ENCODE measurements at places on chromosomes 16 and 17.

DNA sequence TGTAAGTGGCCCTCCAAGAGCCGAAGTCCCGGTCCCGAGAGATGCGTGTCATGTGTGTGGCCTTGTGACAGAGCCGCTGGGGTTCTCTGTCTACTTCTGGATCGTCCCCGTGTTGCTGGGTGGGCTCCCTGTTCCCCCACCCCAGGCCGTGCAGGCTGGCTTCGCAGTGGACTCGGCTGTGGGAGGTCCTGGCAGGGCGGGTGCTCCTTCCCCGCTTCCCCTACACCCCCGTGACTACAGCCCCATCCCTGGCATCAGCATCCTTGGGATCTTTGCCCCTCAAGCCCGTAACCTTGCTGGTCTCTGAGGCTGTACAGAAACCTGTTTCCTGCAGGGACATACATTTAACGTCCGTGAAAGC, 136.3 kb downstream of the BANP start:
- DNase-seq: no peak

GRCh38 chr17:34447406-34447805, 84.4 kb upstream of the CCL1 start:
- no peak for DNase-seq

- DNase-seq: no peak
Observed at GRCh38 chr17:65799869-65800268, 238.4 kb upstream of the AXIN2 start.

GRCh38 chr17:71724339-71724738, 396.5 kb upstream of the SOX9 start:
- no peak for DNase-seq

DNA sequence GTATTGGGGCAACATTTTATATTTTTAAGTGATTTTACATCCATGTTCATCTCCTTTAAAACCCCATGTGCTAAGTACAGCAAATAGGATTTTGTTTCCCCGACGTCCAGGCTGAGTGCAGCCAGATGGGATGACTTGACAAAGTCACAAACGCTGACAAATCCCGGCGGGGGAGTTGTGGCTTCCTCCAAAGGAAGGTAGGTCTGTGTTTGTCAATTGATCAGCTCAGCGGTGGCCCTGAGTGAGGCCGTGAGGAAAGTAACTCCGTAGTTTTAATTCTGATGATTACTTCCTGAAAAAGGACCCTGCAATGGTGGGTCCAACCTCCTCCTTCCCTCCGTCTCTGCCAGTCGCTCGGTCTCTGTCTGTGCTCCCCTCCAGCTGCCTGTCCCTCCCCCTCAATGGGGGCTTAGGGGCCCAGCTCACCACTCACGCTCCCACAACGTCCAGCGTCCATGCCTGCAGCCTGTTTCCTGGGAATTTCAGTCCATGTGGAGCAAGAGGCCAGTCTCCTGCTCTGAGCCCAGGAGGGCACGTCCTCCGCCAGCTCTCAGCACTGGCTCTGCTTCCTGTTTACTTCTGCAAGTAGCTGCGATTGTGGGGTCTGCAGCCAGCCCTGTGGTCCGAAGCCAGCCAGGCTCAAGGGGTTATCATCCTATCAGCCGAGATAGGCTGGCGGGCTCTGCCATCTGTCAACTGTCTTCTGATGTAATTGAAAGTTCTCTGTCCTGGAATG, 209.4 kb upstream of the FOXF1 start:
- DNase-seq: no peak

GRCh38 chr17:29771546-29771945, 148.8 kb upstream of the CORO6 start:
- no peak for DNase-seq

- no peak for DNase-seq
Observed at GRCh38 chr17:1124896-1125787, 54.6 kb downstream of the ABR start.

- no peak for DNase-seq
Observed at GRCh38 chr17:77432742-77433141, 292.0 kb downstream of the SEC14L1 start.

DNA sequence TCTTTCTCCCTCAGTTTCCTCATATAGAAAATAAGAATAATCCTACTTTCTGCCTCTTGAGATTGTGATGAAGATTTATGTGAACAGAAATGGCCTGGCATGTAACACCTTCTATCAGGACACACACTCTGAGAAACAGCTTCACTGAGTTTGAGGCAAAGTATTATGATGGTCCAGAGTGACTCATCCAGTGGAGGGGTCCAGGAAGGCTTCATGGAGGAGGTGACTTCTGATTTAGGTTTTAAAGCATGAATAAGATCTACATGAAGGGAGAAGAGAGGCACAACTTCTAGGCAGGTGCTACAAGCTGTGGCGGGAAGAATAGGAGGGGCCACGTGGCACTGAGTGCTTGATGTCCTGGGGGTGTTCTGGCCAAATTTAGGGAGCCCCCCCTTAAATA, 124.4 kb upstream of the SDK2 start:
- no peak for DNase-seq

GRCh38 chr17:7707446-7707845, 2.4 kb downstream of the EFNB3 start:
- DNase-seq: no peak

DNA sequence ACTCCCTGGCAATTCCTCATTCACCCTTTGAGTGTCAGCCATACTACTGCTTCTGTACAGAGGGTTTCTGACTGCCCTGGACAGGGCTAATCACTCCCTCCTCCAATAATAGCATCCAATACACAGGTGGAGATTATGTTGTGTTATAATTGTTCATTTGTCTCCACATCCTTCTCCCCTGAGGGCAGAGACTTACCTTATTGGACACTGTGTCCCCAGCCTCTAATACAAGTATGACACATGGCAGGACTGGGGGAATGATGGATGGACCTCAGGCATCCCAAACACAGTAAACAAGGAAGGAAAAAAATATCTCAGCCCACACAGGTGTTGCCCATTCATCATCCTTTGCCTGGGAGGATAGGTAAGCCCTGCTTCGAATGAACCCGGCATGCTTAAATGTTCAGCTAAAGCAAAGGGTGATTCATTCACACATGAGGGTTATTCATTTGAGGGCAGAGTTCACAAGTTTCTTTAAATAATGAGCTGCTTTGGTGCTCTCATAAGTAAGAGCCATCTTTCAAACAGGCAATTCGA, 34.8 kb downstream of the MMD start:
- DNase-seq: no peak

DNA sequence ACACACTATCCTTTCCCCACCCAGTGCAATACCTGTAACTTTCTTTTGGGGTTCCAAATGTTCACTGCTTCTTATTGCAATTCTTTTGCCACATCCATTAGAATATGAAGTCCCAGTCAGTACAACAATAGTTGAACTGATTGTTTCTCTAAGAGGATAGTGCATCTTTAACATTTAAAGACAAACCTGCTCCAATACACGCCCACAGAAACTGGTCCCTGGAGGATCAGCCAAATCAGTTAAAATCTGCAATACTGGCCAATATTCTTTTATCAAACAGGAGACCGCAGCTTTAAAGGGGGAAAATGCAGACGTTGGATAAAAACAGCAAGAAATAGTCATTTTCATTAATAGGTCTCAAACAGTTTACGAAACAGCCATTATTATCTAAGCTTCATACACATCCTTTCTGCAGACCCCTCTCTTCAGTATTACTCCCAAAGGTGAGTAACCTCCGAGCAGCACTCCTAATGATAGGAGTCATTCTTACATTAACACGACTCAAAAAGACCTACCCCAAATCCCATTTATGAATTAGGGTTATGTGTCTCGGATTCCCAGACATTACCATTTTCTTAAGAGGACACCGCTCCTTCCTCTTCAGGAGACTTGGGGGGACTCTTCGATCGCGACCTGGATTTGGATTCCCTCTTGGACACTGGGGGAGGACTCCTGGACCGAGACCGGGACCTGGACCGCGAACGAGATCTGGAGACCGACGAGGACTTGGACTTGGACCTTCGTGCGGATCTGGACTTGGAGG, 1.4 kb downstream of the SRSF2 start:
- peak; percentile 92 for DNase-seq

- peak; percentile 94 for DNase-seq
Observed at GRCh38 chr17:78645421-78646295, 68.5 kb upstream of the DNAH17 start.

DNA sequence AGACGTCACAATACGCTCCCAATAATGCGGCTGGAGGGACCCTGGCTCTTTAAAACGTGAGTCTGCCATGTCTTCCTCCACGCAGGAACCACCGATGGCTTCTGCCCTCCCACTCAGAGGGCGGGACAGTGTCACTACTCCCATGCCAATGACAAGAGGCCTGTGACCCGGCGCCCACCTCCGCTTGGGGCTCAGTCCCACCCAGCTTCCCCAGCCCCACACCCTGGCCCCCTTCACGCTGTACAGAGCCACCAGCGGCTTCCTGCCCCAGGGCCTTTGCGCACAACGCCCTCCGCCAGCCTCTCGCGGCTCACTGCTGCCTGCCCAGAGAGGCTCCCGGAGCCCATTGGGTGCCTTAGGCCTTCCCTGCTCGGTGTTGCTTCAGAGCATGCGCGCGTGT, 29.5 kb upstream of the ZNF469 start:
- no peak for DNase-seq

DNA sequence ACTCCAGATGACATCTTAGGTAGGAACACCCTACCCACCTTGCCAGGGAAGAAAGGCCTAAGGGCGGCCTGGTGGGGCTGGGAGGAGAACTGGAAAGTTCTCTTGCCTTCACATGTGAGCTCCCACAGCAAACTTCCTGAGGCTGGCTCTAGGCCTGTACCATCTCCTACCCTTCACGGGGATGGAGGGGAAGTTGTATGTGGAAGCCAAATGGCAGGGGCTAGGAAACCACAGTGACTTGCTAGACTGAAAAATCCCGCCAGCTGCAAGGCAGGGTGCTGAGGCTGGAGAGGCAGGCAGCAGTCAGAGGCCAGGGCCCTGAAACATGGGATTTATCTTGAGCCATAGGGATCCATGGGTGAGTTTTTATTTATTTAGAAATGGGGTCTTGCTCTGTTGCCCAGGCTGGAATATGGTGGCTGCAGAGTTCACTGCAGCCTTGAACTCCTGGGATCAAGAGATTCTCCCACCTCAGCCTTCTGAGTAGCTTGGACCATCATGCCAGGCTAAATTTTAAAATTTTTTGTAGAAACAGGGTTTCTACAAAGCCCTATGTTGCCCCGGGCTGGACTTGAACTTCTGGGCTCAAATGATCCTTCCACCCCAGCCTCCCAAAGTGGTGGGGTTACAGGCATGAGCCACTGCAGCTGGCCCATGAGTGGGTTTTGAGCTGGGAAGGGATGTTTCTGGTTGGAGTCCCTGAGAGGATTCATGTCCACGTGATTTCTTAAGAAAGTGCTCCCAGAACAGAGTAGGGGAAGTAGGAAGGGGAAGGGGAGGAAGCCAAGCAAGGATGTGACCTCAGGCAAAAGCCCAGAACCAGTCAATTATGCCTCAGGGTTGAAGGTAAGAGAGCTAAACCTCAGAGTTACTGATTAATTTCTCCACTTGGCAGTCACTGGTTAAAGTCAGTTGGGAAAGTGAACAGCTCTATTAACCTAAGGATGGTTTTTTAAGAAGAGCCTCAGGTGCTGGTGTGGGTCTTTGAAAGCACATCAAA, 4.0 kb upstream of the KAT8 start:
- no peak for DNase-seq

DNA sequence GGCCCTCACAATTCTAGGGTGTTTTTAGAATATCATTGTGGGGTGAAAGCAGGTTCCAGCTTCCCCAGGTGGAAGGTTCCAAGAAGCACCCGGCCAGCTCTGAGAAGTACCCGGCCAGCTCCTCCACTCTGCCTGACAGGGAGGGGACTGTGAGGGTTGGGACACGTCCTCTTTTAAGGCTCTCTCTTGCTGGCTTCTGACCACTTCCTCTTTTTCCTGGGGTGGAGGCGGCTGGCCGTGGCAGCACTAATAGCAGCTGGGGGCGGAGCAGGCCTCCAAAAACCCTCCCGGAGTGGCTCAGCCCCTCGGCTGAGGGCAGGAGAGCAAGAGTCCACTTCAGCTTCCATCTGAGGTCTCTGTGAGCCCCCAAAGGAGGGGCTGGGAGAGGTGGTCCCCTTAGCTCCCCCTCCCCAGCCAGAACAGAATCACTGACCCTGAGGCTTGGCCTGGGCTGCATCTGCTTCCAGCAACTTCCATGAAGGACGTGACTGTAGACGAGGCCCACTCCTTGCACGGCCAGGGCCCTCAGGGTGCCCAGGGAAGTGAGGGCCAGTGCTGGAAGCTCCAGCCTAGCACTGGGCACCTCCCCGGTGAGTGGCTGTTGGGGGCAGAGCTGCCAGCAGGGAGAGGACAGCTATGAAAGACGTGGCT, 26.7 kb upstream of the PLCG2 start:
- peak; percentile 92 for DNase-seq

DNA sequence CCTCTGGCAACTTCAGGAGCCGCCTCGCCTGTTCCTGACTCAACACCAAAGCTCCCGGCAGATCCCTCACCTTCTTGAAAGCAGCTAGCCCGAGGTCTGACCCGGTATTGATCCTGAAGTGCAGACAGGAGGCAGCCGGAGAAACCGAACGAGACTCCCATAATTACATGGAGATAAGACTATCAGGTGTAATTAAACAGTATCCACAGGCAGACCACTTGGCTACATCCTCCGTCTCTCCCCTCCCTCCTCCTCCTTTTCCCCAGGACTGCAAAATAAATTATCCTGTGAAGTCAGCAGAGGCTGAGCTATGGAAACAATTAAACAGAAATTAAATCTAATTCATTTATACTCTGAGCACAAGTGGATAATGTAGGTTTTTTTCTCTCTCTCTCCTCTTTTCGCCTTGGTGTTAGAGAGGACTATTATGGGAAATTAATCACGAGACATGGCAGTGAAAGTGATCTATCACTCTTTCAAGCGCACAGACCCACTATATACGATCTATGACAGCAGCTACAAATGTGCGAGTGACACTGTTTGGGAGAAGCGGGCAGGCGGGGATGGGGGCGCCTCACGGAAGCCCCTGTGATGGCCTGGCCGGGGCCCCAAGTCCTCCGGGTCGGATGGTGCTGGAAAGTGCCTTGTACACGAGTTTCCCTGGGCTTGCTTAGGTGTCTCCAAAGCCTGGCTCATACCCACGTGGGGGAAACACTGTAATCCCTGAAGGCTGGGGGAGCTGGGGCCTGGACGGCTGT, 92.8 kb downstream of the RBFOX3 start:
- no peak for DNase-seq

GRCh38 chr16:81469183-81469677, 24.6 kb downstream of the CMIP start:
- DNase-seq: no peak

GRCh38 chr16:83926726-83927397, 26.2 kb upstream of the OSGIN1 start:
- no peak for DNase-seq

DNA sequence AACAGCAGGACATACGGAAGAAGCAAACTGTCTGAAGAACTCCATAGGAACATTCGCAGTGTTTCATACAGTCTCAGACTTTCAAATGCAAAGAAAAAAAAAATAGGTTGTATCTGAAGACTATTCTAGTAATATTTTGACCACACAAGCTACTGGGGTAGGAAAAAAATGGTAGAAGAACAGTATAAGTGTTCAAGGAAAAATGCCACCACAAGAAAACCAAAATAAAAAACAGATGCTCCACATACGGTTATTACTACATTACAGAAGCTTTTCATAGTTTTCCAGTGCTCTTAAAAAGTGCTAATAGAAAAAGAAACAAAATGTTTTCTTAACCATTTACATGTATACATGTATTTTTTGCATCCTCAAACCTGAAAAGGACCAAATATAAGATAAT, 3.7 kb downstream of the NCOR1 start:
- no peak for DNase-seq

- no peak for DNase-seq
Observed at GRCh38 chr17:75619506-75620431, 13.5 kb upstream of the SMIM5 start.

GRCh38 chr17:29167393-29168078, 12.7 kb downstream of the MYO18A start:
- no peak for DNase-seq

All from esophagus muscularis mucosa (tissue), 4 donors.